A549 (cell line): ENCODE measurements at places on chromosomes 6 and 20.

DNA sequence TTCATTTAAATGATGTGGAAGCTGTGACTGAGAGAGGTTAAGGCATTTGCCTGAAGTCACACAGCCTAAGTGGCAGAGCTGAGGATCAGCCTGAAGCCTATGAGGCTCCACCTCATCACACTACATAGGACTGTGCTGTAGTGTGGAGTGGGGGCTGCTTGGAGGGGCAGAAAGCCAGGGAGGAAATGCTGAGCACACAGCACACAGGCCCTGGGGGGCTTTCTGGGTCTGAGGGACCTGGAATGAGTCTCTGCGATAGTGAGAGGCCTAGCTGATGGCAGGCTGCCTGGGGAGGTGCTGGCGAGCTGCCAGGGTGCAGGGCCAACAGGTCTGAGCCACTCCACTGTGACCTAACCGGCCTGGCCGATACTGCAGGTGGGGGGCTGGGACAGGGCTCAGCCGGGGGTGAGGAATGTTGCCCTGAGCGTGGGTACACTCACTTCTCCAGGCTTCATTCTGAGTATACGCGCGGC, 2.2 kb upstream of the ARHGAP40 start:
- DNase-seq, result no peak

DNA sequence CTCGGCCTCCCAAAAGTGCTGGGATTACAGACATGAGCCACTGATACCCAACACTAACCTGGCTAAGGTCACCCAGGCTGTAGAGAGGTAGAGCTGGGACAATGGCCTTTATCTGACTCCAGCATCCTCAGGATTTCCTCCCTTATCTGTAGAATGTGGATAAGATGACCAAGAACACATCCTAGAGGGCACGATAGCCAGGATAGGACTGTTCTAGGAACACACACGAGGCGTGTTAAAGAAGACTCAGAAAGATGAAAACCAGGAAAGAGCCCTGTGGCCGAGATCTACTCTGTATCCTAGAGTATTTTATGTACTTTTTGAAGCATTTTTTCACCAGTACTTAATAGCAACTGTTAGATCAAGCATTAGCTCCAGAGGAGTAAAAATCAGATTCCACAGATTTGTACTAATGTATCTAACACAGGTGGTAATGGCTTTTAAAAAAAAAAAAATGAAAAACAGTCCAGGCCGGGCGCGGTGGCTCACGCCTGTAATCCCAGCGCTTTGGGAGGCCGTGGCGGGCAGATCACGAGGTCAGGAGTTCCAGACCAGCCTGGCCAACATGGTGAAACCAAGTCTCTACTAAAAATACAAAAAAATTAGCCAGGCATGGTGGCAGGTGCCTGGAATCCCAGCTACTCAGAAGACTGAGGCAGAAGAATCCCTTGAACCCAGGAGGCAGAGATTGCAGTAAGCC, 17.3 kb downstream of the PPP1R10 start:
- DNase-seq, result no peak

DNA sequence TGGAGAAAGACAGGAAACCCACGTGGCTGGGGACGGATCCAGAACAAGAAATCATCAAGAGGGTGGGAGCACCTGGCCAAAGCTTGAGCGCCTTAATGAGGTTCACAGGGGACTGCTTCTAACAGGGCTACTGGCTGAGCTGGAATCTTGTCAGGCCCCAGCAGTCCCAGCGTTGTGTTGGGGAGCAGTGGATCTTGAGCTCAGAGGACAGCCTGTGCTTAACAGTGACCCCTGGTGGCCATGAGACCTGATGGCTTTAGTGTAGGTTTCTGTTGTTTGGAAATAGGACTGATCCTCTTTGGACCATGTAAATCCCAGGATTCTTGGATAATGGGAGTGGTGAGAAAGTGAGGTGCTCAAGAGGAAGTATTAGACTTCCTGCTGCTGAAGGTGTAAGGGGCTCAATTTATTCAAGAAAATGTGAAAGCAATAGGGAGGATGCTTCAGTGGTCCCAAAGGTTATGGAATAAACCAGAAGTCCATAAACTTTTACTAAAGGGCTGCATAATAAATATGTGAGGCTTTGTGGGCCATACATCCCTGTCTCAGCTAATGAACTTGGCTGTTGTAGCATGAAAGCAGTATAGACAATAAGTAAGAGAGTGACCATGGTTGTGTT, 216.2 kb downstream of the NFATC2 start:
- peak; percentile 66 for DNase-seq

DNA sequence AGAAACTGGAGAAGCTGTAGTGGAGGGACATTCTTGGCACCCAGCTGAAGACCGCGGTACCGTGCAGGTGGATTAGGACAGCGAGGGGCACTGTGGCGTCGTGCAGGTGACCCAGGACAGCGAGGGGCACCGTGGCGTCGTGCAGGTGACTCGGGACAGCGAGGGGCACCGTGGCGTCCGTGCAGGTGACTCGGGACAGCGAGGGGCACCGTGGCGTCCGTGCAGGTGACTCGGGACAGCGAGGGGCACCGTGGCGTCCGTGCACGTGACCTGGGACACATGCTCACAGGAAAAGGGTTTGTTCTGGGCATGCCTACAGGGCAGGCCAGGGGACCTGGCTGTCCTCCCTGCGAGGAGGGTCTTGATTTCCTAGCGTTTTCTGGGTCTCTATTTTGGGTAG, 29.2 kb upstream of the SMOC2 start:
- DNase-seq, result no peak

- no peak for DNase-seq
Measured at GRCh38 chr20:9668381-9668780, 154.0 kb downstream of the LAMP5 start.

- no peak for DNase-seq
Measured at GRCh38 chr6:11810854-11811643, 32.4 kb upstream of the ADTRP start.

- peak; percentile 81 for DNase-seq
Measured at GRCh38 chr20:46013829-46014516, 5.3 kb downstream of the MMP9 start.

GRCh38 chr6:117381749-117382148, 44.0 kb downstream of the ROS1 start:
- DNase-seq, result no peak

DNA sequence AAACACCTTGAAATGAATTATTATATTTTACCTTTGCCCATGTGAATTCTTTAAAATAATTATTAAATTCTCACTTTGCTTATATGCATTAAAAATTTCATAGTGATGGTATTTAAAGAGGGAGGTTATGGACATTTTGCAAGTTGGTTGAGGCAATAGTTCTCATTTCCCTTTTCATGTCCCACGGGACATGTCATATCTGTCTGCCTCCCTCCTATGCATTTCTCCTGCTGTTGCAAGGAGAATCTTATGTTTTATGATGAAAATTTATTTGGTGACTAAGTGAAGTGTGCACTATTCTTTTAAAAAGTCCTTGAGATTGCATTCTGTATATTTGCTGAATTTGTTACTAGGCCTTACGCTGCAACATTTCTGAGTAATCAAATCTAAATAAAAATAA, 67.2 kb downstream of the UTRN start:
- no peak for DNase-seq

DNA sequence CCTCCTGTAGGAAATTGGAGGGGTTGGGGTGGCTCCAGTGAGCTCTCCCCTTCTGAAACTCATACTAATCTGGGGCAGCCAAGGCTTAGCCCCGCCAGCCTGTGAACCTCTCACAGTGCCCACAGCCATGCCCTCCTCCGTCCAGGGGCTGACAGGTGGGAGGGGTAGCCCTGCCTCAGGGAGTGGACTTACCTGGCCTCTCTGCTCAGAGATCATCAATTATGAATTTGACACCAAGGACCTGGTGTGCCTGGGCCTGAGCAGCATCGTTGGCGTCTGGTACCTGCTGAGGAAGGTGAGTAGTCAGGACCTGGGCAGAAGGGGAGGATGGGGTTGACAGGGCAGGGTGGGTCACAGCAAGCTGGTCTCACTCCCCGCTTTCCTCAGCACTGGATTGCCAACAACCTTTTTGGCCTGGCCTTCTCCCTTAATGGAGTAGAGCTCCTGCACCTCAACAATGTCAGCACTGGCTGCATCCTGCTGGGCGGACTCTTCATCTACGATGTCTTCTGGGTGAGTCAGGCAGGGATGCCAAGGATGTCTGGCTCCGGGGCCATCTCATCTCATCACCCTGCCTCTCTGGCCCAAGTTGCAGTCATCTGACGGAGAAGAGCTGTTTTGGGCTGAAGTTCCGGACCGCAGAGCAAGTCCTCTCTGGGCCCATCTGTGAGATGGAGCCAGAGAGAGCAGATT, 34.7 kb downstream of the HM13 start:
- DNase-seq, result no peak
